Stimulated activated CD4-positive, alpha-beta T cell treated with anti-CD3 and anti-CD28 coated beads, Interleukin-4, amount 100 ng/mL, for 24 hours (primary cell): ENCODE measurements at places on chromosomes 12 and 14.

GRCh38 chr12:49557917-49558215 lies 10.1 kb downstream of the MCRS1 start:
- no peak for DNase-seq

GRCh38 chr12:24499151-24500146 lies 449.5 kb downstream of the BCAT1 start:
- no peak for DNase-seq

DNA sequence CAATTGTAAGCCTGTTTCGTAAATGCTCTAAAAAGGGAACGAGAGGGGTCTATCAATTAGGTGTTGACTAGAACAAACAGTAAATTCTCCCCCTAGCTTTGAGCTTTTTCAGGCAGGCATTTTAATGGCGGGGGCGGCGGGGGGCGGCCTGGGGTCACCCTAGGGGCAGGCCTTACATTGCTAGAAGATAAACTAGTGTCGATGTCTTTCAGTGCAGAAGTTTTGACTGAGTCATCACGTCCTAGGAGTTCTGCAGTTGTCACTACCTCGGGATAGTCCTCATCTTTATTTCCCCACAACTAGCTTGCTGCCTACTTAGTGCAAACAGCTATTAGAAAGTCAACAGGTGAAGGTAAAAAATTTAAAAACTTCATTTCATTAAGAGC lies 1.6 kb downstream of the ATP6V1D start:
- DNase-seq = no peak

GRCh38 chr14:50212726-50213125 lies 18.7 kb downstream of the SOS2 start:
- no peak for DNase-seq

DNA sequence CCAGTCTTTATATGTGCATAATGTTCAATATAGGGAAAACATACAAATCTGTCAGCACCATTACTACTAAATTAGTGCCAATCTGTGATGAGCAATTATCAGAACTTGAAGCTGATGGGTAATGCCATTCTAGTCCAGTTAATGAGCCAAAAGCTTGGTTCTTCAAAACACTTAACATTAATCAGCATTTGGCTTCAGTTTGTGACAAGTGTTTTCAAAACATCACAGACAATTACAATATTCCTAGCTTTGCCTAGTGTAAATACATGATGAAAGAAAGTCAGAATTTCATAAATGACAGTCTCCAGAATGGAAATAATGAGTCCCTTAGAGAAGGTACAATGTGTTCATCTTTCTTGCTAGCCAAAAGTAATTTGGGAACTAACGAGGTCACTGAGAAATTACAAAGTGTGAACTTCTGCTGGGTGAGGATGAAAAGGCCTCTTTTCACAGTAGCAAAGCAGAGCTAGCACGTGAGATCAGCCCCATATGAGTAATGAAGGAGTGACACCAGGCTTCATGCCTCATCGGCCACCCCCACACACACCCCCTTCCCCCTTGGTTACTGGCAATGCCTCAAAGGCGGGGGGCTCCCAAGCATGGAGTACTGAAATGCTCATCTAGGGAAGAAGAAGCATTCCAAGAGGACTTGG lies 180.6 kb upstream of the EEA1 start:
- peak; percentile 47 for DNase-seq

- DNase-seq = no peak
Measured at GRCh38 chr12:123135688-123136087, 15.2 kb downstream of the PITPNM2 start.

GRCh38 chr14:105093431-105094192 lies 28.4 kb upstream of the GPR132 start:
- DNase-seq = peak; percentile 71

DNA sequence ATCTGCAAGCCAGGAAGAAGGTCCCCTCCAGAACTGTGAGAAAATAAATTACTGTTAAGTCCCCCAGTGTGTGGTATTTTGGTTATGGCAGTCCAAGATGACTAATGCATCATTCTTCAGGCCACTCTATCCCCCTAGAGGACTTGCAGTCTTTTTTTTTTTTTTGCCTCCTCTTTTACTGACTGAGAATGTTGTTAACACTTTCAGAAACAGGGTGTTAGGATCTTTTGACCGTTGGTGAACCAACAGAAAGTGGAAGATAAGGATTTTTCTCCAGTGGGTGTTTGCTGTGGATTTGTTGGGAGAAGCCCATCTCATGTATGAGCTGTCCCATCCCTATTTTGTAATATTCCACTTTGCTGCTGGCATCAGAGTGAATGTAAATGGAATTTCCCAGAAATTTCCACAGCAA lies 37.8 kb downstream of the MARK3 start:
- no peak for DNase-seq

GRCh38 chr14:68261092-68261842 lies 441.7 kb downstream of the RAD51B start:
- DNase-seq = no peak

- no peak for DNase-seq
Measured at GRCh38 chr12:30146561-30146960, 362.8 kb upstream of the TMTC1 start.

GRCh38 chr12:82835217-82835616 lies 148.5 kb downstream of the TMTC2 start:
- DNase-seq = no peak

- DNase-seq = no peak
Measured at GRCh38 chr12:117441751-117442150, 80.3 kb upstream of the NOS1 start.
